Right renal cortex interstitium (tissue), 3 donors: ENCODE measurements at places on chromosomes 7 and 10. TPM values are rescaled to one million over a fixed set of nuclear protein-coding genes. Genes with fewer than 3 reads are reported as not detected.

The LRRTM3 gene
- 4.4 TPM for polyA plus RNA-seq

The ACSM6 gene
- polyA plus RNA-seq: 0.35 TPM

The TRIL gene
- 55.9 TPM for polyA plus RNA-seq

The ATOH7 gene
- 0.95 TPM for polyA plus RNA-seq

DNA sequence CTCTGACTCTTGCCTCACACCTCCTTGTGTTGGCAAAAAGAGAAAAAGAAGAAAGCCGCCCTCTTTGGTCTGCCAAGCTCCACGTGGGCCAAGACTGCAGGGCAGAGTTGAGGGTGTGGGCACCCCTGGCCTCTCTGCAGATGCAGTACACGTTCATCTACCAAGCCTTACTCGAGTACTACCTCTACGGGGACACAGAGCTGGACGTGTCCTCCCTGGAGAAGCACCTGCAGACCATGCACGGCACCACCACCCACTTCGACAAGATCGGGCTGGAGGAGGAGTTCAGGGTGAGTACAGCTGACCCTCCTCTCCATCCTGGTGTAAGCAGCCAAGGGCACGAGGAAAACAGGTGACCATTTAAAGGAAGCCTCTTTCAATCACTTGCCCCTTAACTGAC is 56.1 kb downstream of the MKI67 start:
- DNase-seq: no peak

- DNase-seq: no peak
These were observed 43.9 kb upstream of the BMS1 start for GRCh38 chr10:42738679-42739078.

- no peak for DNase-seq
These were observed 27.4 kb upstream of the HECW1 start for GRCh38 chr7:43085017-43085416.

- no peak for DNase-seq
These were observed 132.7 kb upstream of the TEX47 start for GRCh38 chr7:88928276-88928675.

- DNase-seq: no peak
These were observed 83.3 kb upstream of the MKLN1 start for GRCh38 chr7:131244259-131244852.

GRCh38 chr7:139249179-139249810 is 18.3 kb downstream of the UBN2 start:
- no peak for DNase-seq

DNA sequence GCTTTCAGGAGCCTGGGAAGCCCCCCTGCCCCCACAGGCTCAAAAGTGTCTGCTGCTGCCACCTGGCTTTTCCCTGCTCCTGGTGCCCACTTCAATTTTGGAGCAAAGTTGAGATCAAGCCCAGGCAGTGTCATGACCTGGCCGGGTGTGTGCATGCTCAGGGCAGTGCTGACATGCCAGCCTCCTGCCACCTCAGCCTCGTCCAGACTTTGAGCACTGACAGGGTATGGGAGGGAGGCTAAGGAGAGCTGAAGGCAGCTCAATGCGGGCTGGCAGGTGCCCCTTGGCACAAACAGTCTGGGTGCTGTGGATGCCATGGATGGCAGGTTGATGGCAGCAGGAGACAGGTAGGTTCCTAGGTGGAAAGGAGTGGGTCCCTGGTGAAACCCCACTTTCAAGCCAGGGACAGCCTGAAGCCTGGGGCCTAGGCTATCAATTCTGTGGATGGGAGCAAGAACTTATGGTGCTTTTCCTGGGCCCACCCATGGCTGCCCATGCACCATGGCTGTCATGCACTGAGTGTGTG is 12.3 kb upstream of the ECHDC3 start:
- DNase-seq: no peak

GRCh38 chr7:26930845-26931244 is 66.5 kb upstream of the SKAP2 start:
- DNase-seq: no peak

GRCh38 chr7:144001543-144001942 is 1.4 kb downstream of the OR6B1 start:
- DNase-seq: no peak

GRCh38 chr10:126935263-126935946 is 30.2 kb downstream of the DOCK1 start:
- no peak for DNase-seq

GRCh38 chr10:18563003-18563726 is 88.2 kb downstream of the NSUN6 start:
- no peak for DNase-seq
